ENCODE measurements at places on chromosomes 5 and 9.

DNA sequence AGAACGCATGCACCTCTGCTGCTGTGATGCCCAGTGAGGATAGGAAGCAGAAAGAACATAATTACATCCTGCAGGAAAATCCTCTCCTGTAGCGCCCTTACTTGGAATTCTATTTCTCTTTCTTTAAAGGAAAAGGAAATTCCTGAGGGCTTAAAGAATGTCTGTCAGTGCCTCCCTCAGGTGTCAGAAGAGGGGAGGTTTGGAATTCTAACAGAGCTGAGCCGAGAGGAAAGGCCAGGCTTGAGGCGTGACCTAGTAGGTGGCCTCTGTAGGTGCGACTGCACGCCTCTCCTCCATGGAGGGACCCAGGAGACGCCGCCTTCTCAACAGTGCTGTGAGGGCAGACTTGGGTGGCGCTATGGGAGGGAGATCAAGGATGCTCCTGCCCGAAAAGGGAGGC is 55.9 kb upstream of the ERCC6L2 start:
- DNase-seq, result no peak

GRCh38 chr9:131100445-131100844 is 4.1 kb downstream of the AIF1L start:
- no peak for DNase-seq

DNA sequence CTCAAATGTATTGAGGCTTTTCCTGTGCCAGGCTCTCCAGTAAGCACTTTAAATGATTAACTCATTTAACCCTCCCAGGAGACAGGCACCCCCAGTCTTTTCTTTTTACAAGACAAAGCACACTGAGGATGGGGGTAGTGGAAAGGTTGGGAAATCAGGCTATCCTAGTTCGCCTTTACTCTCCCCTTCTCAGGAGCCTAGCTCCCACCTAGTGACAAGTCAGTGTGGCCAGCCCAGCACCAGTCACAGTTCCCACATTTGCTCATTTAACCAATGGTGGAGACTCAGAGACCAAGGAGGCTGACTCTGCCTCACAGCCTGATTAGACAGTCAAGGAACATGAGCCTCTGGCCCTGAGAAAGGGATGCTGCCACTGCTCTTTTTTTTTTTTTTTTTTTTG is 3.5 kb downstream of the ALDH7A1 start:
- DNase-seq, result no peak

GRCh38 chr5:72108202-72109061 is 1.2 kb downstream of the MAP1B start:
- DNase-seq, result peak; percentile 57

- DNase-seq, result no peak
Measured at GRCh38 chr5:141560151-141560550, 58.6 kb downstream of the DIAPH1 start.
